Naive B cell (primary cell): ENCODE measurements at places on chromosomes 5 and 9. TPM values are rescaled to one million over a fixed set of nuclear protein-coding genes. Genes with fewer than 3 reads are reported as not detected.

DNA sequence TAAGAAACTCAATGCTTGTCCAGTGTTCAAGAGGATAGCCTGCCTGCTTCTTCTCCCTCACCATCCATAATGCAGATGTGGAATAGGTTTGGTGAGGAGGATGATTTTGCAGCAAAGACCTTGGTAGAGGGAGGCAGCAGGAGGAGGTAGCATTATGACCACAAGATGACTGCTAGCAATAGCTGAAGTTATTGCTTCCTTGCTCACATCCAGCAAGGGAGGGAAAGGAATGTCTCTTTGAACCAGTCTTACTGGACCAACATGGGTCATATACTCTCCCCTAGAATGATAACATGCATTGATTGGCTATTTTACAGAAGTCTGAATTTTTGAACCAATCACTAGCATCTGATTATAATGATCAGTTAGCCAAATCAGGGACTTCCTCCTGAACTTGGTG is 607.6 kb downstream of the EBF1 start:
- DNase-seq, result no peak

DNA sequence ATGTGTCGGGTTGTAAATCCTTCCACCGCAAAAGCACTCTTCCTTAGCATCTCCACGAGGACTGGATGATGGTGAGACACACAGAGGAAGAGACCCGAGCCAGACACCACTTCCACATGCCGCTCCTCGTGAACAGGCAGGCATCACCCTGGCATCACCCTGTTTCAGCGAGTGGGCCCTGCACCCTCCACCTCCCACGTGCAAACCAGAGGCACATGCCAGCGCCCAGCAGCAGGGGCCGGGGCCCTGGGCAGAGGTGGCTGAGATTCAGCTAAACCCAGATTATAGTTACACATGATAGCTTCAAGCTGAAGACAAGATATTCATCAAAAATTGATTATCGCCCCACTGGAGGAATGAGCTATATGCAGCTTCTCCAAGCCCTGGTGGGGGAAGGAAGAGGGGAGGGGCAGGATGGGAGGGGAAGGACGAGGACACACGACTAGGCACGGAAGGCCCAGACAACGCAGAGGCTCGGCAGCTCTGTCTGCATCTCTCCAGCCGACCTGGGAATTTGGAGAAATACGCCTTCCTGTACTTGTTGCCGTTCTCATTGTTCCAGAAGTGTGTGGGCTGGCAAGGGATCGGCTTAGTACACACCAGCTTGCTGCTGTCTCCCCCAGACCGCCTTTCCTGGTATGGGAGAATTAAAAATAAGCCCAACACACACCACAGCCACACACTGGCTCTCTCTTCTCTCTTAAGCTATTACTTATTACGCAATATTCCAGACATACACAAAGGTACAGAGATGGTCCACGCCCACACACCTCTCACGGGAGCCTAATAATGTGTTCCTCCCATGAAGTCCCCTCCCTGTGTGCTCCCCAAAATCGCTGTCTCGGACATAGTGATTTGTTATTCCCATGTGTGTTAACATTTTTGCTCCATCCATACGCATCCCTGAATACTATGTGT is 50.4 kb upstream of the ZNF354A start:
- no peak for DNase-seq

DNA sequence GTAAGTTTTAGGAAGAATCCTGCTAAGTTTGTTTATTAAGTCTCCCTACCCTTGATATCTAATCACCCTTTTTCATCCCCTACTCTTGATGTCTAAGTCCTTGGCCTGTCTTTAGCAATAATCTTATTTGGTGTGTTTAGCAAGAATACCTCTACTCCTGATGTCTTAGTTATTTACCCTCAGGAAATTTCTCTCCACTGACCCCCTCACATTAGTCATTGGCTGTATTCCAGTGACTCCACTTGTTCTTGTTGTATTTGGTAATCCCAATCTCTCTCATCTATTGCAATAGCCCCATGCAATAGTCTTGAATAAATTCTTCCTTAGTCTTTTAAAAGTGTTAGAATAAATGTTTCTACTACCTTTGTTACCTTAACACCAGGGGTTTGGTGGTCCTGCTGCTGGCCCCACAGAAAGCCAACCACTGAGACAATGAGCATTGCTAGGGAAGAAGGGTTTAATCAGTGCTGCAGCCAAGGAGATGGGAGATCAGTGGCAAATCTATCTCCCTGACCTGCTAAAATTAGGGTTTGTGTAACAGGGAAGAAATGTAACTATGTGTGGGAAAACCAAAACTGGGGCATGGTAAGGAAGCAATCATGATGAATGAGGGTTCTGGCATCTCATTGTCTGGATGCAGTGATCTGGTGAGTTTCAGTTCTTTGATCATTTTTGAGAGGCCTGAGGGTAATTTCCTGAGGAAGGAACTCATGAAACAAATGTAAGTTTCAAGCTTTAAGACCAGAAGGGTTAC is 236.4 kb upstream of the DAB2 start:
- DNase-seq, result no peak

Gene SLC6A3
- 0.09 TPM for polyA plus RNA-seq

Gene C5orf52
- not detected for polyA plus RNA-seq

Gene PCDHB12
- polyA plus RNA-seq, result not detected
